ENCODE measurements at places on chromosomes 3 and 15. TPM values are rescaled to one million over a fixed set of nuclear protein-coding genes. Genes with fewer than 3 reads are reported as not detected.

The MBNL1 gene
- total RNA-seq = 230 TPM

The IGF2BP2 gene
- 0.05 TPM for total RNA-seq

The SACM1L gene
- total RNA-seq = 105 TPM

The CNOT10 gene
- total RNA-seq = 51.5 TPM

The CCDC54 gene
- total RNA-seq = not detected

The SCG3 gene
- not detected for total RNA-seq

The GRK7 gene
- total RNA-seq = not detected

The CALML4 gene
- 11.9 TPM for total RNA-seq

The CCRL2 gene
- total RNA-seq = 1.6 TPM

The UBA3 gene
- 95.8 TPM for total RNA-seq

The GOLGA6L7 gene
- total RNA-seq = not detected

The MED12L gene
- 7.1 TPM for total RNA-seq

The NOX5 gene
- 0.21 TPM for total RNA-seq

The NEO1 gene
- 12.5 TPM for total RNA-seq

The WDR93 gene
- not detected for total RNA-seq

The PLIN1 gene
- total RNA-seq = not detected

The CLDN16 gene
- total RNA-seq = not detected

The TNFAIP8L3 gene
- total RNA-seq = 1.8 TPM

The TMCO5A gene
- total RNA-seq = not detected

The GPR62 gene
- total RNA-seq = not detected

The COL8A1 gene
- total RNA-seq = not detected

The ANO10 gene
- total RNA-seq = 4.9 TPM

The ABI3BP gene
- 0.37 TPM for total RNA-seq

The KPNA1 gene
- 67.5 TPM for total RNA-seq

The LTF gene
- total RNA-seq = not detected

The RTP1 gene
- total RNA-seq = not detected

The COL6A5 gene
- total RNA-seq = not detected

The DISP2 gene
- 0.39 TPM for total RNA-seq

The IFRD2 gene
- total RNA-seq = 164 TPM

The TM4SF18 gene
- total RNA-seq = not detected

The TBC1D5 gene
- total RNA-seq = 43.9 TPM

The ESYT3 gene
- total RNA-seq = 0.09 TPM

The IL5RA gene
- 0.18 TPM for total RNA-seq

The CLRN1 gene
- total RNA-seq = not detected

The COLQ gene
- 1.6 TPM for total RNA-seq

The CCR8 gene
- 12.2 TPM for total RNA-seq

The GP9 gene
- total RNA-seq = not detected

The NR1I2 gene
- 0.11 TPM for total RNA-seq

The PRSS50 gene
- total RNA-seq = not detected

The SKOR1 gene
- total RNA-seq = 0.09 TPM

The CHAC1 gene
- 4.5 TPM for total RNA-seq

The PGBD4 gene
- total RNA-seq = 3.4 TPM

The TAGLN3 gene
- total RNA-seq = 0.46 TPM

The KNG1 gene
- not detected for total RNA-seq

The CRYGS gene
- 5.6 TPM for total RNA-seq

The NT5DC2 gene
- total RNA-seq = 77.9 TPM
